ENCODE measurements at places on chromosomes 5 and 9.

DNA sequence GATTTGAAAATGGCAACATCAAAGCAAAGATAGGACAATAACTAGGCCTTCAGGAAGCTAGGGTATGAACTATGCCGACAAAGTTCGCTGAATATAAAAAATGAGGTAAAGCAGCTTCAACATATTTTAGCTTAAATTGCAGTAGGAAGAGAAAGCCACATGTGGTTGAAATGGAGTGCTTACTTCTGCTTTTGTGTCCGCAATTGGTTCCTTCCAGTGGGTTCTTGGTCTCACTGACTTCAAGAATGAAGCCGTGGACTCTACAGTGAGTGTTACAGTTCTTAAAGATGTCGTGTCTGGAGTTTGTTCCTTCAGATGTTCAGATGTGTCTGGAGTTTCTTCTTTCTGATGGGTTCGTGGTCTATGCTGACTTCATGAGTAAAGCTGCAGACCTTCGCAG lies 95.2 kb downstream of the APTX start:
- DNase-seq: no peak

GRCh38 chr9:124664143-124664542 lies 107.0 kb downstream of the NR6A1 start:
- DNase-seq: no peak

- no peak for DNase-seq
These were observed 46.5 kb downstream of the EPB41L4A start for GRCh38 chr5:112372543-112372942.

DNA sequence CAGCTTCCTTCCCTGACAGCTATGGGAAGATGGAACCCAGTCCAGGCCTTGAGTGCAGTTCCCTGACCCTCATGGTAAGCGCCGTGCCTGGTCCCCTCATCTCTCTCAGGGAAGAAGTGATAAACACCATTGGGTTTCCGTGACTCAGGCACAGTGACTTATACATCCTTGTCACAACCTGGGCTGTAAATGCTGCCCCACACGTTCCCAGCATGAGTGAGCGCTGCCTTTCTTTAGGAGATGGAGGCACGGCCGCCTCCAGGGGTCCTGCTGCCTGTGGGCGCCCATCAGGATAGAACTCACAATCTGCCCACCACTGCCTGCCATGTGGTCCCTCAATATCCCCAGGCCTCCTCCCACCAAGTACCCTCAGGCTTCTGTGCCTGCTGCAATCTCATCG lies 8.3 kb upstream of the NKD2 start:
- no peak for DNase-seq

DNA sequence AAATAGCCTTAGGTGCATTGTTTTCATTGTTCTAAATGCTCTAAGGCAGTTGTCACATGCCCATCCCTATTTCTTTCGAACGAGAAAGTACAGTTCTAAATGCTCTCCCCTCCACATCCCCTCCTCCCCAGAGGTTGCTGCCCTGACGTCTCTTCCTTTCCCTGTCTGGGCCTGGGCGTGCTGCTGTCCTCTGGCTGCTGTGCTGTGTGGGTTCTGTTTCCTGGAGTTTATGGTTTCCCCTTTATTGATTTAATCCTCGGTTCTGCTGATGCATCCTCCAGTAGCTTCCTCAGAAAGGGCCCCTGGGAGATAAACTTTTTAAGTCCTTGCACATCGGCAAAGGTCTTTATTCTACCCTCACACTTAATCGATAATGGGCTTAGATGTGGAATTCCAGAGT lies 48.8 kb downstream of the MVB12B start:
- DNase-seq: no peak

- no peak for DNase-seq
These were observed 3.4 kb upstream of the OGN start for GRCh38 chr9:92407818-92408217.

DNA sequence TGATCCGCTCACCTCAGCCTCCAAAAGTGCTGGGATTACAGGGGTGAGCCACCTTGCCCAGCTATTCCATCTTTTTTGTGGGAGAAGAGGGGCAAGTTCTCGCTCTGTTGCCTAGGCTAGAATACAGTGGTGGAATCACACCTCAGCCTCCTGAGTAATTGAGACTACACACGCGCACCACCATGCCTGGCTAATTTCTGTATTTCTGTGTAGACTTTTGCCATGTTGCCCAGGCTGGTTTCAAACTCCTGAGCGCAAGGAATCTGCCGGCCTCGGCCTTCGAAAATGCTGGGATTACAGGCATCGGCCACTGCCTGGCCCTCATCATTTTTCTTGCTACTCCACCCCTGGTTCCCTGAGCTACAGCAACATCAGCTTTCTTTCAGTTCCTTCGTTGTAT lies 2.8 kb upstream of the NOL6 start:
- DNase-seq: no peak

- DNase-seq: no peak
These were observed 240.6 kb downstream of the EFNA5 start for GRCh38 chr5:107430071-107430625.

GRCh38 chr9:7454624-7455023 lies 345.0 kb downstream of the DMAC1 start:
- no peak for DNase-seq
